ENCODE measurements at places on chromosomes 1 and 21.

- peak; percentile 15 for DNase-seq
These were observed 58.5 kb downstream of the WNT9A start for GRCh38 chr1:227889047-227889862.

DNA sequence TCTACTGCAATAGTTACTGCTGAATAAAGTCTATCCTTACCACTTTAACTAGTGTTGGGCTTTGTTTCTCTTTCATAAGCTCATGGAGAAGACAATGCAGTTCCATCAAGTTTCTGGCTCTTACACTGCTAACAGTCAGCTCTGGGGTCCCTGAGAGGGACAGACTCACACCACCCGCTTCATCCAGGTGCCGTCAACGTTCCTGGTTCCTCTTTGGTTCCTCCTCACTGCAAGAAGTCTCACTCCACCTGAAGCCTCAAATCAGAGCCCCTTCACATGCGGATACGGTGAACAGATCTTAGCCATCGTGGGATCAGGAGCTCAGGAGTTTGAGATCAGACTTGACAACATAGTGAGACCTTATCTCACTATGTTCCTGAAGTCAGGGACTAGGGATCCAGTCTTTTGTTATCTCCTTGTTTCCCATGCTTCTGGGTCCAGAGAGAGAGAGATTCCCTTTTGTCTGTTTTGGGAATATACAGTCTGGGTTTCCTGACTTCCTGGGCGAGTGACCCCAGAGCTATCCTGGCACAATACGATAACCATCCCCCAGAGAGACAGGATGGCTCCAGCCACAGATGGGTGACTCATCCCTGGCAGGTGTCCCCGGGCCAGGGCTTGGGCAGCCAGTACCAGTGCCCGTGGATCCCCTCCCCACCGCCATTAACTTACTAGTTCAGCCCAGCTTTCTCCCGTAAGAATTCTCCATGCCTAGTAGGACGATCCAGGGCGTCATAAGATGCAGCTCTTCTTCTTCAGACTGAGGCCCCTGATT lies 14.3 kb upstream of the PCP4 start:
- DNase-seq = no peak

- no peak for DNase-seq
These were observed 6.4 kb upstream of the SYT2 start for GRCh38 chr1:202716654-202717053.

DNA sequence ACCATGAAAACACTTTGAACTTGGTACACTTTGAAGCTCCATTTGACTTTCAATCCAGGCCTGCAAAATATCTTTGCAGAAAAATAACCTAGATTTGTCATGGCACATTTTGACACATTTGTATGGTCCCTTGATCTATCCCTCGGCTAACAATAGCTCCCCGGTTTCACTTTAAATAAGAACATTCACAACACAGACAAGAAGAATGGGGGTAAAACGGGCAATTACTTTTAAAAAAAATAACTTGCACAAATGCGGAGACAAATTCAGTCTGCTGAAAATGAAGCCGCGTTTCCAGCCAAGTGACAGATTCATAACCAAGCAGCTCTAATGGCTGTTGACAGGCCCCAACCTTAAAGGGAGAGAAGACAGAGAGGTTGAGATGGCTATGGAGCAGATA lies 218.2 kb downstream of the NPHP4 start:
- no peak for DNase-seq

DNA sequence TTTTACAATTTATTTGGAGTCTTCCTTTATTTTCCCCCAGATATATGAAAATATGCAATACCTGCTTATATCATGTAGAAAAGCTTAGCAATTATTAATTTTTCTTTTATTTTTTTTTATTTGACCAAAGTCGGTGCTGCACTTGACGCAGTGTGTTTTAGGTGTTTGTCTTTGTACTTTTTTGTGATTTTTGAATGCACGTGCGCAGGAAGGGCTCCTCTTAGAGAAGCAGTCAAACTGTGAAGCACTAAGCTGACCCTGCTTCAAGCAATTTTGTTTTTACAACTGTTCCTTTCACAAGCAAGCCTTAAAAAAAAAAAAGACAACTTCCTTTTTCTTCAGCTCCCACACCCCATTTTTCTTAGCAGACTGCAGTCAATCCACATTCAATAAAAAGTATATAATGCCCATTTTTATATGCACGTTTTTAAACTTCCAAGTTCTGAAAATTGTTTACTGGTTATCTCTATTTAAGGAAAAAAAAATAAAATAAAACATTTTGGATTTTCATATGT lies 267.4 kb downstream of the TM2D1 start:
- no peak for DNase-seq

DNA sequence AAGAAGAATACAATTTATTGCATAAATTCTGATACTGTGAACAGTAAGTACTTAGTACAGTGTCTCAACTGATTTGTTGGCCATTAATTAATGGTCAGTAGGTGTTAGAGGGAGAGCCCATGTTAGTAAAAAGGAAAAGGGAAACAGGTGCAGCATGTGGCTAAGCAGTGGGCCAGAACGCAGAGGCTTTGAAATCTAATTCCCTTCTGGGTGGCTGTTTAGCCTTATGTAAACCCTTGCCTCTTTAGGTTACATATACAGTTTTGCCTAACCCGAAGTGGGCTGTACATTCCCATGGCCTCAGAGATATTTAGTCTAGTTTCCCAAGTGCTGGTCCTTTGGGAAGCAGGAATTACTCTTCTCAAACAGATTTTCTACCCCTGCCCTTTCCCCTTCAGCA lies 43.5 kb upstream of the BCL9 start:
- no peak for DNase-seq

DNA sequence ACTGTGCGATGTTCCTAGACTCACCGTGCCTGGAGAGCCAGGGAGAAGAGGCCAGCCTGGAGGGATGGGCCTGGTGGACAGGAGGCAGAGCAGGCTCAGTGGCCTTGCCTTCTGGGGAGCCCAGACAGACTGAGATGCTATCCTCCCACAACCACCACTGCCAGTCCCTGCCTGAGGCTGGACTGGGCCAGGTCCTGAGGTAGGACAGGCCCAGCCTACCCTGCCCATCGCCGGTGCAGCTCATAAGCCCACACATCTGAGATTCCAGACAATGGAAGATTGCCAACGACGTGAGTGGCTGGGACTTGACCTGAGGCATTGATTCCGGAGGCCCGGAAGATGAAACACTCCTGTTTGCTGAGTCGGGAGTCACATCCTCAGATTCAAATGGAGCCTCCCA lies 5.8 kb downstream of the CLEC20A start:
- DNase-seq = no peak

- no peak for DNase-seq
These were observed 90.7 kb downstream of the GALNT2 start for GRCh38 chr1:230157420-230158390.

DNA sequence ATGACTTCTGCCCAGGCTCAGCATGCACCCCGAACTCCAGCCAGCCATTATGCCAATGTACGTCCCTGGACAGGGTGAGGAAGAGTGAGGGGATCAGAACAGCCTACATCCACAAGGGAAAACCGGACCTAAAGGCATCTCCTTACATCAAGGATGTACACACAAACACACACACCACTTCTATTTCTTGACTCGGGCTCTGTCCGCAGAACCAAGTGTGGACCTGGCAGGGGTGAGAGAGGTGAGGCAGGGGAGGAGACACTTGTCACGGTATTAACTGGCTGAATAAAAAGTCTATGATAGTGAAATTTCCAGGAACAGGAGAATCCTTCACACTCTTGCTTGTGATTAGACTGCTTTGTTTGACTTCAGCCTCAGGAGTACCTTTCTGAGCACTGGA lies 2.3 kb downstream of the LMOD1 start:
- DNase-seq = no peak

DNA sequence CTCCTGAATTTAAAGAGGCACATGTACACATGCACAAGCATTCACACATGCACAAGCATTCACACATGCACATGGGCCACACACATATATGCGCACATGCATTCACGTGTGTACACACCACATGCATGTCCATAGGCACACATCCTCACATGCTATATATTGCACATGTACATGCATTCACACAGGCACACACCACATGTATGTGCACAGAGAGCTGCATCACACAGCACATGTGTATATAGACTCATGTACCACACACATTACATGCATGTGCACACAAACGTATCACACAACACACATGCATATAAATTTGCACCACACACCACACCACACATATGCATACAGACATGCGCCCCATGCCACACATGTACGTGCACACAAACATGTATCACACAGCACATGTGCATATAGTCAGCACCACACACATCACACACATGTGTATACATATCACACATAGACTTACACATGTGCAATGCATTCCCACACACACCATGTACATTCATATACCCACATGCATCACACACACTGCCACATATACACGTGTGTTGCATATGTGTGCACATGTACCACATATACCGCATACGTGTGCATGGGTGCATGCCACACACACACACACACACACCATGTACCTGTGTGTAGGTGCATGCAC lies 54.6 kb upstream of the COL18A1 start:
- DNase-seq = no peak

- no peak for DNase-seq
These were observed 42.7 kb upstream of the B3GALT2 start for GRCh38 chr1:193229136-193229535.

DNA sequence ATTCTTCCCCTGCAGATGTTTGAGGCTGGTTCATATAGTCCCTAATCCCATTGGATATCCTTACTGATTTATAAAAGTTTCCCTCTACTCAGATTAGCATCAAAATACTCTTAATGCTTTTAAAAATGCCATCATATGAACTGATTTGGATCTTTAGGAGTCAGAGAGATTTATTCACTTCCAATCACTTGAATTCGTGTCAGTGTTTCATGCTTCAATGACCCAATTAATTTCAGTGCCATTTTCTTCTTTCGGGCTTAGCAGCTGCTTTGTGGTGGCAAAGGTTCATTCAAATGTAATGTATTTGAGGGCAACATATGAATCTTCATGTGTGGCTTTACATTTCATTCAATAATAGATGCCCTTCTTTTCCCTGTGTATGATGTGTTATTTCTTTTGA lies 2.2 kb upstream of the TSEN15 start:
- no peak for DNase-seq

DNA sequence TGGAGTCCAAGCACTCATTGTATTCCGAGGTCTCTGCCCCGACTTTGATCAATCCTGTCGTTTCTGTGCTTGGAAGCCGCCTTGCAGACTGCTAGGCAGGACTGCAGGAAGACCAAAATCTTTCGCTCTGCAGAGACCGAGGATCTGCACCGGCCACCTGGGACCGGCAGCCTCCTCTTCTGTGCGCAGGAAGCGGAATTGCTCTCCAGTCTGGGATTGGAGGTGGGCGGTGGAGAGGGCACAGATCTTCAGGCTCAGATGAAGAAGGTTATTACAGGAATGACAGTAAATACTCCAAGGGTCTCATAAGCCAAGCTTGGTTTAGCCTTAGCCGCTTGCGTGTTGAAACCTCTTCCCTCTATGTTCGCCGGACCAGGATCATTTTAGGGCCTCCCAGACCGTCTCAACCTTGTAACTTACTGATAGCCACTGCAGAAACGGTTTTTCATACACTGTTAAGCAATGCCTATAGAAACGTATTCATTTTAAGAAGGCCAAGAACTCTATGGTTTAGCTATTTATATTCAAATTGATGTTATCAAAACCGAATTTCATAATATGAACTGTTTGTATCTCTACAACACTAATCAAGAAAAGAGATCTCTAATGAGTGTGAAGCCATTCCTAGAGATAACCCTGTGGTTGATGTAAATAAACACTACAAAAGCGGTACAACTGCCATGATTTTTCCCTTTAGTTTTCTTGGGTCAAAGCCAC lies 1.1 kb downstream of the MIA3 start:
- DNase-seq = peak; percentile 7

- DNase-seq = no peak
These were observed 38.7 kb upstream of the COL6A2 start for GRCh38 chr21:46059195-46059594.

- DNase-seq = no peak
These were observed 18.1 kb downstream of the TADA1 start for GRCh38 chr1:166857995-166858394.

DNA sequence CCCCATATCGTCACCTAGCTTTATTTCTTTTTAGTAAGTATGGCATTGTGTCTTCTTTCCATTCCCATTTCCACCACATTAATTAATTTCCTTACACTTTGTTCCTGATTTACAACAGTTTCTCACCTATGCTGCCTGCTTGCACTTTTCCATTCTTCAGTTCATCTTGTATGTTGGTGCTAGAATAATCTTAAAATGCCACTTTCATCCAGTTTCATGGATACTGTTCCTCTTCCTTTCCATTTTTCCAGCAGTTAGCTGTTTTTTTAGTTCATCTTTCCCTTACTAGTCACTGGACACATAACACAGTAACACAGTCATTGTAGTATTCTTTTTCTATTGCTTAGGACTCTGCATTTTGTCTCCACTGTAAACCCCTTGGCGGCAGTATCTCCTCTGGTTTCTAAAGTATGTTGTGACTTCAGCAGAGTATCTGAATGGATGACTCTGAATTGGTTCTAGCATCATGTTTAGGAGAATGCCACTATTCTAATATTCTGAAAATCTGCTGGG lies 2.1 kb downstream of the CDC7 start:
- DNase-seq = no peak

DNA sequence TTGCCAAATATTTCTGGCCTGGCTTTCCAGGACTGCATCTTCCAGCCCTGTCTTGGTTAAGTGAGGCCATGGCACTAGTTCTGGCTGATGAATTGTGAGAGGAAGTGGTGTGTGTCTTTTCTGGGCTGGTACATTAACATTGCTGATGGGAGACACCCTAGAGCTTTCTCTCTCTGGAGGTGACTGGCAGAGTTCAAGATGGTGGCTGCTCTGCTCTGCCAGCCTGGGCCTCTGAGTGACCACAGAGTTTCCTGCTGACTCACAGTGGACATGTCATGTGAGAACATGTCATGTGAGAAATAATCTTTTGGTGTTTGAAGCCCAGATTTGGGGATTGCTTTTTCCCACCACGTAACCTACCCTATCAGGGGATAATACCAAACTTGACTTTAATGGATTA lies 218.0 kb upstream of the KIAA0040 start:
- no peak for DNase-seq

DNA sequence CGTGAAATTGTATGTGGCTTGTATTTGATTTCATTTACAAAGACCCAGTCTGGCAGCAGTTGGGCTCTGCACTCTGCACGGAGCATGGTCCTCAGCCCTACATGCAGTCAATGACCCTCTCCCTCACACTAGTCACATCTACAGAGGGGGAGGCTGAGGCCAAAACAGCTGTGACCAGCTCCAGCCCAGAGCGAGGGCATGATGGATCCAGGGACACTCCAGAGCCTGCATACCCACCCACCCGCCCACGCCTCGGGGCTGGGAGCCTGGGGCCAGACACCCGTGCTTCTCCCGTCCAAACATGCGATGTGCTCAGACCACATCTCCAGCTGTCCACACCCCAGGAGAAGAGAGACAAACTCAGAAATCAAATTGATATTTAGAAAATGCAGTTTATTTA lies 14.0 kb upstream of the PRDM16 start:
- no peak for DNase-seq

- no peak for DNase-seq
These were observed 25.3 kb downstream of the ARHGEF16 start for GRCh38 chr1:3479511-3480368.

- DNase-seq = no peak
These were observed 995 bp downstream of the ID3 start for GRCh38 chr1:23558140-23558871.

- DNase-seq = no peak
These were observed 197.2 kb upstream of the MAP1LC3C start for GRCh38 chr1:242196101-242196500.

Data from naive thymus-derived CD4-positive, alpha-beta T cell (primary cell).